SW 1271 (cell line): ENCODE measurements at places on chromosomes 5 and 9.

DNA sequence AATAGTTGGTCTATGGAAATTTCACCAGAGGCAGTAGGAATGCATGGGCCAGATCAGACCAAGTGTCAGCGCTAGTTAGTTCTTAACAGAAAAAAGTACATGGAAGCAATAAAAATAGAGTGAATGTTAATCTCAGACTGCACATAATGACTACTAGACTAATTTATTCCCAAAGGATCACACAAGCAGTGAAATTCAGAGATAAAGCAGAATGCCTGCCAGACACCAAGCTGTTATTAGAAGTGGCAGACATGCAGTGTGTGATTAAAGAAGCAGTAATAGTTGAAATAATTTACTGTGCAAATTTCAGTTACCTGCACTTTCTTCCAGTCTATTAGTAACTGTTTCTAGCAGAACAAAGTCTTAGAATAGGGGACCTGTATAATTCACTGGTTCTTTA lies 1024.2 kb downstream of the CDH9 start:
- no peak for DNase-seq

DNA sequence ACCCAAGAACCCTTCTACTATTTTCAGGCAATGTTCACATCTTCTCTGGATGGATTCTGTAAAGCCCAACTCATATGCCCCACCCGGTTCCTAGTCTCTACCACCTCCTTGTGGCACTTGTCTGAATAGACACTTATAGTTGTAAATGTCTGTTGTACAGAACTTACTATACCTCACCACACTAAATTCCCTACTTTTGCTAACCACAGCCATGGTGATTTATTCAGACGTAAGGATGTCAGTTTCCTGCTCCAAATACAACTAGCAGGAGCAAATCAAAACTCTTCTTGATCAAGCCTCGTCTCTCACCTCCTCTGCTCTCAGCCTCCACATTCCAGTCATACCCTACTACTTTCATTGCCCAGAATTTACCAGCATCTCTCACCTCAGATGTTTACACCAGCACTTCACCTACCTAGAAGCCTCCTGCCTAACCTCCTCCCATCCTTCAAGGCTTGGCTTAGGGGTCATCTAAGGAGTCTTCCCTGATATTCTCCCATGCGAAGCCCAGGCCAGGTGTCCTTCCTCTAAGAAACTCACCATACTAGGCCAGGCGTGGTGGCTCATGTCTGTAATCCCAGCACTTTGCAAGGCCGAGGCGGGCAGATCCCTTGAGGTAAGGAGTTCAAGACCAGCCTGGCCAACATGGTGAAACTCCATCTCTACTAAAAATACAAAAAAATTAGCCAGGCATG lies 75.5 kb downstream of the MAPKAP1 start:
- DNase-seq = peak; percentile 63

DNA sequence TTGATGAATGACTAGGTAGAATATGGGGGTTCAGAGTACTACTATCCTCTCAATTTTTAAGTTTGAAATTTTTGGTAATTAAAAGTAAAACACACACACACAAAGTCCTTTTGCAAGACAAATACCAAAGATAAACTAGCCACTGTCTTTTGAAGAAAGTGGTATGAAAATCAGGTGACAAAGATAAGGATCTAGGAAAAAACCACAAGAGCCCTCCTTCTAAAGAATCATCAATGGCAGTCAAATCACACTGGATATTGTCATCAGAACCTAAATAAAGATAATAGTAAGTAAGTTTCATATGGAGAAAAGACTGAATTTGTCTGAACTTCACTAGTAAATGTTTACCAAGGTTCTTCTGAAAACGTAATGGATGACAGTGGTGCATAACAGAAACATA lies 30.5 kb upstream of the HK3 start:
- DNase-seq = no peak

DNA sequence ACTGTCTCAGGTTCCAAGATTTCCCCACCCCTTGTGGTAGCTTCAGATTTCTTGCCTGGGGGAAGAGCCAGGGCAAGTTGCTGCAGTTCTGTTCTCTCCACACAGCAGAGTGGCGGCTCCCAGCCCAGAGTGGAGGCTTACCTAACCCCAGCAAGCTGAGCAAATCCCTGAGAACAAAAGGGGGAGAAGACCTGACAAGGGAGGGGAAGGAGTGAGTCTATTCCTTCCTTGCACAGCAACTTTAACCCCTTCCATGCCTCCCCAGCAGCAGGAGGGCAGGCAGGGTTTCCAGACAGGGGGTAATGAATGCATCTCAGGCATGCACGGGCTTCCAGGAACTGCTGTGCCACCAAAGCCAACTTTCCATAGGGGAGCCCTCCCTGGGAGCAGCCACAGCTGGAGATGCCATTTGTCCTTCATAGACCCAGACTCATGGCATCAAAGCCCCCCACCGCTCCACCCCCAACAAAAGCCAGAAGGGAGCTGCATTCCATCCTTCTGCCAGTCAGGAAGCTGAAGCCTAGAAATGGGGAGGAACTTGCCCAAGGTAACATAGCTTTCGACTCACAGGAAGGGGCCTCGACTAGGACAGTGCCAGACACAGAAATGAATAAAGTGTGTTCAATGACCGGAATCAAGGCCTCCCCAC lies 28.8 kb upstream of the FAT2 start:
- DNase-seq = no peak

- no peak for DNase-seq
Measured at GRCh38 chr9:127514468-127514867, 63.2 kb downstream of the LRSAM1 start.

GRCh38 chr5:154829181-154829588 lies 21.2 kb downstream of the FAXDC2 start:
- no peak for DNase-seq
